ENCODE measurements at places on chromosomes 4 and X. TPM values are rescaled to one million over a fixed set of nuclear protein-coding genes. Genes with fewer than 3 reads are reported as not detected.
A peak's percentile ranks its signal among the peaks of the same experiment; 100 is the strongest.

- no peak overlapping the region for H3K4me3 ChIP-seq
- H3K27ac ChIP-seq = no peak overlapping the region
- no peak for DNase-seq
- H3K27me3 ChIP-seq = no peaks in the 10 kb centered on the region
- no peaks in the 10 kb centered on the region for H3K36me3 ChIP-seq
- no peaks in the 10 kb centered on the region for H3K4me1 ChIP-seq
Observed at GRCh38 chr4:54495641-54496040, 162.1 kb upstream of the KIT start.

- no peaks in the 10 kb centered on the region for H3K27me3 ChIP-seq
- no peak for DNase-seq
- H3K27ac ChIP-seq = no peak overlapping the region
- no peak overlapping the region for H3K4me3 ChIP-seq
- no peaks in the 10 kb centered on the region for H3K36me3 ChIP-seq
Observed at GRCh38 chrX:135087867-135088266, 32.5 kb downstream of the ETDB start.

DNA sequence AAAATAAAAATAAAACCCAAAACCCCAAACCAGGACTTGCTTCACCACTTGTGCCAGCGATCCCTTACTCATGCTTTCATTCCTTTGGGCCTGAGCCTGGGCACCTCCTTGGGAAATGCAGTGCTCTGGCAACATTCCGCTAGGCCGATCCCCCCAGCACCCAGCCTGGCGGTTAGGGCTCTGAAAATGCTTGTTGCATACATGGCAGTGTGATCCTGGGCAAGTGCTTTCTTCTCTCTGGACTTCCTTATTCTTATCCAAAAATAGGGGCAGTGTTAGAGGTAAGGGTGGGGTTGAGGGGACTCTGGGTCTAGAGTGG, 4.6 kb downstream of the ZNF185 start:
- DNase-seq = no peak
- H3K4me3 ChIP-seq = no peak overlapping the region
- H3K36me3 ChIP-seq = no peaks in the 10 kb centered on the region
- no peaks in the 10 kb centered on the region for H3K4me1 ChIP-seq
- no peaks in the 10 kb centered on the region for H3K27me3 ChIP-seq

DNA sequence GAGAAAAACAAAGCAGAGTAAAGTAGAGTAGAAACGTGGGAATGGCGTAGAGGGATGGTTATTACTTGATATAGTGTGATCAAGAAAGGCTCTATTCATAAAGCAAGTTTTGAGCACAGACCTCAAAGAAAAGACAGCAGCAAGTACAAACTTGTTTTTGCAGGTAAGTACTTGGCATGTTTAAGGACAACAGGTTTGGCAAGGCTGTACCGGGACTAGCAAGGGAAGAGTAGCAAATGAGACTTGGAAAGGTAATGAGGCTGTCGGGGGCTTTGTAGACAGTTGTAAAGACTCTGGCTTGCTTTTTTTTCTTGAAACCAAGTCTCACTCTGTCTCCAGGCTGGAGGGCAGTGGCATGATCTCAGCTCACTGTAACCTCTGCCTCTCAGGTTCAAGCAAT, 40.9 kb downstream of the NEK1 start:
- no peak overlapping the region for H3K4me3 ChIP-seq
- no peak overlapping the region for H3K27ac ChIP-seq

DNA sequence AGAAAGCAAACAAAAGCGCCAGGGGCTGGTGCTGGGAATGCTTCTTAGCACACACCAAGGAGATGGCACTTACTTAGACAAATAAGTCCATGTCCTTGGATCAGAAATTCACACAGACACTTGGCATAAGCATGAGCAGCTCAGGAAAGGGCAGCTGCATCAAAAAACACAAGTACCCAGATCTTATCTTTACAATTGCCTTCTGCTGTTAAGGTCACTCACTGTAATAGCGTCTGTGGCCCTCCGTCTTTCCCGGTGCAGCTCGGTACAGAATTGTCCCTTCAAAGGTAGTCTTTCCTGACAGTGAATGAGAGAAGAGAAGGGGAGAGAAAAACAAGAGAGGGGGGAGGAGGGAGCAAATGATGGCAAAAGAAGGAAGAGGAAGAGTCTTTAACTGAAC, 172.1 kb upstream of the MAP3K15 start:
- H3K27me3 ChIP-seq = no peaks in the 10 kb centered on the region
- no peak for DNase-seq
- H3K4me1 ChIP-seq = peaks cover 28% of the 10 kb centered on the region
- no peak overlapping the region for H3K4me3 ChIP-seq
- H3K36me3 ChIP-seq = peaks cover 11% of the 10 kb centered on the region
- H3K27ac ChIP-seq = peak overlapping the region; percentile 14

The CD38 gene
- total RNA-seq = 6.4 TPM

The CXorf49 gene
- not detected for total RNA-seq

The ZXDA gene
- total RNA-seq = 20.0 TPM

All from CD4-positive, CD25-positive, alpha-beta regulatory T cell (primary cell).